ENCODE measurements at places on chromosomes 4 and X.
A peak's percentile ranks its signal among the peaks of the same experiment; 100 is the strongest.

DNA sequence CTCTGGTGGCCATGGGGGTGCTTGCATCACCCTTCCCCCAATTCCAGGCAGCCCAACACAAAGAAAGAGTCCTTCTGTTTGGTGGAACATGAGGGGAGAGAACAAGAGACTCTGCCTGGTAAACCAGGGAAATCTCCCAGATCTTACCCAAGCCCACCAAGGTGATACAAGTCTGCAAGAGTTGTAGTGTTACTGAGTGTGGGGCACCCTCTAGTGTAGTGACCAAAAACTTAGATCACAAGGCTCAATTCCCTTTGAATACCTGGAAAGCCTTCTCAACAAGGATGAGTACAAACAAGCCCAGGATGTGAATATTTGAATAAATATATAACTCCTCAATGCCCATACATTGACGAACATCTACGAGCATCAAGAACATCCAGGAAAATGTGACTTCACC is 64.7 kb downstream of the IL13RA2 start:
- no peak for DNase-seq

GRCh38 chr4:72442715-72443114 is 126.3 kb downstream of the ADAMTS3 start:
- no peak for DNase-seq

DNA sequence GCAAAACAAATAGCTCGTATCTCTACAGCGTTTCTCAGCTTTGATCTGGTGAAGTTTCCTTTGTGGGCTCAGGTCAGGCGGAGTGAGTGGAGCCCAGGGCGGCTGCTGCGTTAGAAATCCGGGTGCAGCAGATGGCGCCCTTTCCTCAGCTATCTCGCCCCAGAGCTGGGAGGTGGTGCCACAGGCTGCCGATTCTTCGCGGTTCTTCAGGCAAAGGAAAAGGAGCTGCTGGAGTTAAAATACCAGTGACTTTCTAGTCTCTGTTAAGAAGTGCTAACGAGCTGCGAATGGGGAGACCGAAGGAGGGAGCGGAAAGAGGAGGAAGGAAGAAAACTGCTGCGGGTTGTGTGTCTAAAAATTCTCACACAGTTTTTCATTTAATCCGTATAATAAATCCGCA is 114.6 kb downstream of the CPE start:
- peak; percentile 80 for DNase-seq

DNA sequence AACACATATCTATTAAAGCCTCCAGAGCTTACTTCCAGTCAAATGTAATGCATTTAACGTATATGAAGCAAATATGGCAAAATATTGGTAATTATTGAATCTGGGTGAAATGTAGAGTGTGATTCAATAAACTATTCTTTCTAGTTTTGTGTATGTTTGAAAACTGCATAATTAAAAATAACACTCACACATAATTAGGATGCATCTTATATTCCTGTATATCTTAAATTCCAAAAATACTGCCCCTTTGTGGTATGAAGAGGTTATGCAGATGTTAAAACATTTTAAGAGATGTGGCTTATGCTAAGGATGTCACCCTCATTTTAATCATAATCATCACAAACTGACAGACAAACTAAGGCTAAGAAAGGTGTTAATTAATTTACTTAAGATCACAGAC is 182.9 kb downstream of the COX18 start:
- no peak for DNase-seq

DNA sequence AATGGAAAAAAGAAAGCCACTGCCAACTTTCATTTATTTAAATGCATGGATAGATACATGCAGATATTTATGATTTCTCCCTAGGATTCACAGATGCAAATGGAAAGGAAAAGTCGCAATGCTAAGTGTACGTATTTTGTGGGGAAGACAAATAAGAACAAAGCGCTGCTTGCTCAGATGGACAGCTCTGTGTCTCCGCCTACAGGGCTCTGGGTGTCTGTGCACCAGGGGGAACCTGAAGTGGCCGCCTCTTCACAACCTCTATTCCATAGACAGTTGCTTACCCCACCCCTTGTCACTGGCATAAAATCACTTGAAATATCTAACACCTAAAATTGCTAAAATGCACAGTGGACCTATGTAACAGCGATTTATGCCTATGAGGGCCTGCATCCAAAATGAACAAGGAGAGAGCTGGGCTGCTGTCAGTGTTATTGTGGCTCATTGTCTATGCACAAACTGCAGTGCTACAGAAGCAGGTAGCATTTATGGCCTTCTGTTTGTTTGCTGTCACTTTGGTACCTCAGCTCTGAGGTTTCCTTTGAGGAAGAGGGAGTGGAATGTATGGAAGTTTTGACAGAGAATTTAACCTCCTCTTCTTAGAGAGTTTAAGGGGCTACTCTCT is 58.6 kb upstream of the PAGE1 start:
- peak; percentile 62 for DNase-seq

GRCh38 chr4:111985426-111985825 is 159.8 kb upstream of the FAM241A start:
- DNase-seq, result no peak

Measured in suppressor macrophage treated with lipopolysaccharide for 1 hour (primary cell).